ENCODE measurements at places on chromosomes 11 and 22. TPM values are rescaled to one million over a fixed set of nuclear protein-coding genes. Genes with fewer than 3 reads are reported as not detected.

- no peak overlapping the region for H3K4me3 ChIP-seq
- no peaks in the 10 kb centered on the region for H3K36me3 ChIP-seq
- H3K4me1 ChIP-seq, result peaks cover 45% of the 10 kb centered on the region
Measured at GRCh38 chr11:20159466-20160381, 551 bp downstream of the DBX1 start.

Gene ARHGAP8
- total RNA-seq, result 0.89 TPM

- H3K27ac ChIP-seq, result no peak overlapping the region
- no peaks in the 10 kb centered on the region for H3K36me3 ChIP-seq
- DNase-seq, result no peak
- no peak overlapping the region for H3K4me3 ChIP-seq
Measured at GRCh38 chr22:19870153-19871022, 15.7 kb upstream of the GNB1L start.

Gene PPFIBP2
- total RNA-seq, result 72.6 TPM

Gene CARD16
- 1.5 TPM for total RNA-seq

All from osteocyte (in vitro differentiated cells).